ENCODE measurements at places on chromosomes 6 and 20.
A peak's percentile ranks its signal among the peaks of the same experiment; 100 is the strongest.

DNA sequence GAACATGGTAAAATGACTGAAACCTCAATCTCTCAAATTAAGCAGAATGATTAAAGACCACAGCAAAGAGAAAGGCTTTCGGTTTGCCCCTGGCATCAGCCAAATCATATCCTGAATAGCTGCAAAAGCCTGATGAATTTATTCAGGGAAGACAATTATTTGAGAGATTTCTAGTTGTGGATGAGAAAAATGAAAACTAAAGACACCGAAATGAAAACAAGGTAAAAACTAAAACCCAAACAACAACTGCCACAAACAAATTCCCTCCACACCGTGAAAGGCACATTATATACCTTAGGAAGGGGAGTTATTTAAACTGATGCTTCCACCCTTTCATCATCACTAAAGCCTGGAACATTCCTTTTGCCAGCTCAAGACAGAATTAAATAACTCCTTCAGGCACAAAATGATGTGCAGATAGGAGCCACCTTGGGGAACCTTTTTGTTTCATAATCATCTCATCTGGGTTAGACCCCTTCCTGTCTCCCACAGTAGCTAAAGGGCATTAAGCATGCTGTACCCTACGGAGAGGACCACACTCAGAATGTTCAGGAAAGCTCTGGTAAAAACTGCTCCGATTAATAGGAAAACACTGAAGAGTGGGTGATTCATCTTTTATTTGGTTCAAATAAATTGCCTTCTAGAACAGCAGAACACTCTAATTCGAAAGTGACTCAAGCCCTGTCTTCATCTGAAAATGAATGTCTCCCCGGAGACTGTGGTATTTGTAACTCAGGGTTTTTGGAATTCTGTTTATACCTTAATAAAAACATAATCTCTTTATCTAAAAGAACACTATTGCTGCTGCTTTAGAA, 9.1 kb upstream of the ANKRD60 start:
- DNase-seq = no peak

DNA sequence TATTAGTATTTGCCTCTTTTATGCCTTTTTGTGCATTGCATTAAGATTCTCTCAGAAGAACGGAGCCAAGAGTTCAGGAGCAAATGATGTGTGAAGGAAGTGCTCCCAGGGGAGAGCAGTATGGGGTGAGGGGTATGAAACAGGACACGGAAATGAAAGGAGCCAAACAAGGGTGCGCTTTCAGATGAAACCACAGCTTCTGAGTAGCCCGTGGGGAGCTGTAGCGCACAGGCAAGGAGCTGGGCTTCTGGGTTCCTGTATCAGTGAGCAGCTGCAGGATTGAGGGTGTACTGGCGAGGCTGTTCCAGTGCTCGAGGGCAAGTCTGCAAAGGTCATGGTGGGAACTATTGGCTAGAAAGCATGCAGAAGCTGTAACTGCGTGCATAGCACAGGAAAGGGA, 25.4 kb downstream of the ANKEF1 start:
- no peak for DNase-seq

- no peak for DNase-seq
Observed at GRCh38 chr20:63693733-63694583, 2.5 kb upstream of the TNFRSF6B start.

DNA sequence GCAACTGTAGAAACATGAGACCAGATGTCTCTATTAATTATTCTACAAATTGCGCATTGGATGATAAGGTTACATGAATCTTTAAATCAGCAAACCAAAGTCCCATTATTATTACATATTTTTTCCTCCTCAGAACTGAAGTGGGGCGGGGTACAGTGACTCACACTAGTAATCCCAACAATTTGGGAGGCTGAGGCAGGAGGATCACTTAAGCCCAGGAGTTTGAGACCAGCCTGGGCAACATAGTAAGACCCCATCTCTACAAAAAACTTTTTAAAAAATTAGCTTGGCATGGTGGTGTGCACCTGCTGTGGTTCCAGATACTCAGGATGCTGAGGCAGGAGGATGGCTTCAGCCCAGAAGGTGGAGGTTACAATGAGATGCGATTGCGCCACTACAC, 29.0 kb downstream of the HFE start:
- no peak for DNase-seq

GRCh38 chr6:113616701-113617274, 240.4 kb upstream of the MARCKS start:
- DNase-seq = no peak

GRCh38 chr6:170445487-170445886, 107.6 kb downstream of the PSMB1 start:
- DNase-seq = no peak

- peak; percentile 30 for DNase-seq
Observed at GRCh38 chr6:53651205-53651763, 14.3 kb downstream of the KLHL31 start.

GRCh38 chr20:47572105-47572729, 70.5 kb downstream of the NCOA3 start:
- DNase-seq = no peak

DNA sequence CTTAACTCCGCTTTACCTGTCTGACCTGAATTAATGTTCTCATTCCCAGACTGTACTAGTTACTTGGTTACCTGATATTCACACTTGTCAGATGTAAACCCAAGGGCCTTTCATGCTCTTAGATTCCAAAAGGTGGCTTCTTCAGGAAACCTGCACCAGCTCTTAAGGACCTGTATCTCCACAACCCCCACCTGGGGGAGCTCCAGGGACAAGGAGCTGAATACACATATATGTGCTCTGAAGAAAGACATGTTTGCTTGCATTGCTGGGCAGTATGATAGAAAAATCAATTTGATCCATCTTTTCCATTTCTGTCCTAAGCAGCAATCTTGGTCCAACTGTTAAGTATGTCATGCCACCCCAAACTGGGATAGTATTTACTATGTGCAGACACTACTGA, 64.8 kb upstream of the POU3F2 start:
- DNase-seq = no peak

- DNase-seq = no peak
Observed at GRCh38 chr6:43865932-43866645, 96.1 kb downstream of the VEGFA start.

GRCh38 chr20:58407966-58408557, 19.0 kb downstream of the VAPB start:
- no peak for DNase-seq

GRCh38 chr6:23311211-23311610, 741.8 kb downstream of the HDGFL1 start:
- no peak for DNase-seq

GRCh38 chr6:50549026-50549425, 164.3 kb upstream of the TFAP2D start:
- DNase-seq = no peak

DNA sequence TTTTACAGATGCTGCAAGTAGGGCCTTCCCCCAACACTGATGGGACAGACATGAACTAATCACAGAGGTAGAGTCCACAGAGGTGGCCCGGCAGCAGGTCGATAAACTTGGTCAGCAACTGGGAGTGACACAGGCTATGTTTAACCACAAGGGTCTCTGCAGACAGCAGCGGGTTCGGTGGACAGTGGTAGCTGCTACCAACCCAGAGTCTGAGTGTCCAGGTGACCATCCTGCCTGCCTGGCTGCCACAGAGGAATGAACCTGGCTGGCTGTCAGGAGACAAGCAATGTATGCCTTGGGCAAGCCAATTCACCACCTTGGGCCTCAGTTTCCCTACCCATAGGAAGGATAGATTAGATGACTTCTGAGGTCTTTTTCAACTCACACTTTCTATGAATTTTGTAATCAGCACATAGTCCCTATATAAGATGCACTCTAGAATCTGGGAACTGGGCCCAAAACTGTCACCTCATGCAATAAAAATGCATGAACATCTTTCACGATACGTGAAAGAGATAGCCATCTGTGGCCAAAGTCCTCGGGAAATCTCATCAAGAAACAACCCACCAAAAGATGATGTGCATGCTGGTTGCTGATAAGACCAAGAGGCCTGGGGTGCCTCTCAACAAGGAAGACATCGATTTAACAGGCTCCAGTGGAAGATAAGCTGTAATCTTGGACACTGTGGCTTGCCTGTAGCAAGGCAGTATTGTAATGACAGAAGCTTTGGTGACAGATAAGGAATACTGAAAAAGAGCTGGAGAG, 30.5 kb downstream of the MDGA1 start:
- no peak for DNase-seq

GRCh38 chr6:129929433-129929832, 68.3 kb upstream of the TMEM244 start:
- no peak for DNase-seq

GRCh38 chr20:34365765-34366213, 2.7 kb downstream of the ITCH start:
- no peak for DNase-seq
